Activated CD8-positive, alpha-beta memory T cell treated with anti-CD3 and anti-CD28 coated beads for 1 hour (primary cell): ENCODE measurements at places on chromosomes 11 and 22.

DNA sequence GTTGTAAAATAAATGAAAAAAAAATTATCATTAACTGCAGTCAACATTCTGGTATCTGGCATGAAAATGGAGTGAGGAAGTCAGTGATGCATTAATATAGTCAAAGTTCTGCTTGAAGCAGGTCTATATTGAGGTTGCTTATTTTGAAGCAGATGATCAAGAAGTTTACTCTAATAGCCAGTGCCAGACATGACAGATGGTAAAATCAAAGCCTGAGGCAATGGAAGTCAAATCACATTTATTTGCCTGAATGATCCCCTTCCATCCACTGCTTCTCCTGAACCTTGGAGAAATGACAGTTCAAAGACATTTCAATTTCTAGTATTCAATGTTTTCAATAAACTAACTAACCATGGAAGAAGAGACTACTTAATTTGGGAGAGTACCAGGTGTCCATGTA, 430.0 kb downstream of the FAM181B start:
- no peak for DNase-seq

DNA sequence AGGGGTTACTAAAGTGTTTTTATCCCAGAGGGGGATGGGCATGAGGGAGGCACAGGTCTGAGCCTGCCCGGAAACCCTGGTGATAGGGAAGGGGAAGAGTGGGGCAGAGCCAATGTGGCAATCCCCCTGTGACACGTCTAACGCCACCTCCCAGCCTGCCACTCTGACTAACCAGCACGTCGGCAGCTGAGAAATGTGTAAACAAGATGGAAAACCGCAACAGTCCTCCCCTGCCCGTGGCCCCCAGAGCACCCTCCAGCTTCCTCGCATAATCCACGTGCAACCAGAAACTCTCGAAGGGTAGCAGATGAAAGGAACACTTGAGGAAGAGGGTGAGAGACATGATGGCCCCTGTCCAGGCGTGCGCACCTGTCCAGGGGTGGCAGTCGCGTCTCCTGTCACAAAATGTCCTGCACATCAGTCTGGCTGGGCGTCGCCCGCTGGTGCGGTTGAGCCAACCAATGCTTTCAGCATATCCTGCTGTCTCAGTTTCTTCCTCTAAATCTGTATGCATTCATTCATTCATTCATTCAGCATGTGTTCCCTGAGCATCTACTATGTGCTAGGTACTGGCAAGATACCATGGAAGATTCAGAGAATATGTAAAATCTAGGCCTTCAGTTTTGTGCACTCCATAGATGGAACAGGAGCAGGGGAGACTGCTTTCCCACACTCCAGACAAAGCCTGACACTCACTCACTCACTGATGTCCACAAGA, 4.5 kb downstream of the TMPRSS4 start:
- DNase-seq, result no peak

DNA sequence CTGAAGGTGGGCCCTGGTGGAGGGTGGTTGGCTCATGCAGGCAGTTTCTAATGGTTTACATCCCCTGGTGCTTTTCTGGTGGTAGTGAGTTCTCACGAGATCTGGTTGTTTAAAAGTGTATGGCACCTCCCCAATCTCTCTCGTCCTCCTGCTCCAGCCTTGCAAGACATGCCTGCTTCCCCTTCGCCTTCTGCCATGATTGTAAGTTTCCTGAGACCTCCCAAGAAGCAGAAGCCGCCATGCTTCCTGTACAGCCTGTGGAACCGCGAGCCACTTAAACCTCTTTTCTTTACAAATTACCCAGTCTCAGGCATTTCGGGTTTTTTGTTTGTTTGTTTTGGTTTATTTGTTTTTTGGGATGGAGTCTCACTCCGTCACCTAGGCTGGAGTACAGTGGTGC, 173.2 kb downstream of the MN1 start:
- no peak for DNase-seq

GRCh38 chr11:93324500-93324899, 6.0 kb upstream of the DEUP1 start:
- no peak for DNase-seq
